ENCODE measurements at places on chromosomes 12 and 14.

- DNase-seq: peak; percentile 50
These were observed 141.9 kb downstream of the ANO6 start for GRCh38 chr12:45357539-45358417.

GRCh38 chr14:35553808-35554207 lies 19.8 kb downstream of the INSM2 start:
- no peak for DNase-seq

DNA sequence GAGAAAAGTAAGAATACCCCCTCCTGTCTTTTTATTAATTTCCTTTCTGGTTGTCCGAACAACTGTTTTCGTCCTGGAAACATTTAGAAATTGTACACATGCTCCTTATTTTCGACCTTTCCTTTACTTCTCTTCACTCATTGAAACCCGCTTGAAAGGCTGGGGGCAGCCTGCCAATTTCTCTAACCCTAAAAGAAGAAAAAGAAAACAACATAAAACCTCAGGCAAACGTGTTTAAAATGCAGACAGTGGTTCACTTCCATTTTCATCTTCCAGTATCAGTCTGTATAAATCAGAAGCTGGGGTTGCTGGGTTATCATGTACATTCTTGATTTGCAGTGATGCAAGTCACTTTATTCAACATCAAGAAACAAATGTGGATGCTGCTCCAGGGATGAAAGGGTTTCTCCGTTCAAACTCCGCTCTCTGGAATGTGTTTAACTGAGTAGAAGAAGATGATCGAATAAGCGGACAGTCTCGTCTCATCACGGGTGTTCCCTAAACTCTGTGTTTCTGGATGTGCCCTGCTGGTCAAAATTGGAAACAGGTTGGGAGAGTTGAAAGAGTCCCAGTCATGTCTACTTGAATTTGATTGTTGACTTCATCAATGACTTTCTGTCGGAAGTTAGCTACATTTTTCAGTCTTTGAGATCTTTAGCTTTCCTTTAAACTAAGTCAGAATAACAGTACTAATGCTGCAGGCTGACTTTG lies 1042.2 kb downstream of the BCL11B start:
- no peak for DNase-seq

DNA sequence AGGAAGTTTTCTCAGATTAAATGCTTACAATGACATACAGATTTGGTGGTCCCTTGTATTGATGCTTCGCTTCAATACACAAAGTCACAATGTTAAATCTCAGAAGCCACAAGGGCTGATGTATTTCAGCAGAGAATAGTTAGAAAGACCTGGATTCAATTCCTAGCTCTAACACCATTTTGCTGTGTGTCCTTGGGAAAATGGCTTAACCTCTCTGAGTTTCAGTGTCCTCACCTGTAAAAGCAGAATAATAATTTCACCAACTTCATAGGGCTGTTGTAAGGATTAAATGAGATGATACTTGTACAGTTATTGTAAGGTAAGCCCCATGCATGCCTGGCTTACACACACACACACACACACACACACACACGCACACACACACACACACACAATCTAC lies 30.3 kb downstream of the P2RX7 start:
- no peak for DNase-seq

GRCh38 chr12:1293901-1294300 lies 300.5 kb downstream of the FBXL14 start:
- no peak for DNase-seq

DNA sequence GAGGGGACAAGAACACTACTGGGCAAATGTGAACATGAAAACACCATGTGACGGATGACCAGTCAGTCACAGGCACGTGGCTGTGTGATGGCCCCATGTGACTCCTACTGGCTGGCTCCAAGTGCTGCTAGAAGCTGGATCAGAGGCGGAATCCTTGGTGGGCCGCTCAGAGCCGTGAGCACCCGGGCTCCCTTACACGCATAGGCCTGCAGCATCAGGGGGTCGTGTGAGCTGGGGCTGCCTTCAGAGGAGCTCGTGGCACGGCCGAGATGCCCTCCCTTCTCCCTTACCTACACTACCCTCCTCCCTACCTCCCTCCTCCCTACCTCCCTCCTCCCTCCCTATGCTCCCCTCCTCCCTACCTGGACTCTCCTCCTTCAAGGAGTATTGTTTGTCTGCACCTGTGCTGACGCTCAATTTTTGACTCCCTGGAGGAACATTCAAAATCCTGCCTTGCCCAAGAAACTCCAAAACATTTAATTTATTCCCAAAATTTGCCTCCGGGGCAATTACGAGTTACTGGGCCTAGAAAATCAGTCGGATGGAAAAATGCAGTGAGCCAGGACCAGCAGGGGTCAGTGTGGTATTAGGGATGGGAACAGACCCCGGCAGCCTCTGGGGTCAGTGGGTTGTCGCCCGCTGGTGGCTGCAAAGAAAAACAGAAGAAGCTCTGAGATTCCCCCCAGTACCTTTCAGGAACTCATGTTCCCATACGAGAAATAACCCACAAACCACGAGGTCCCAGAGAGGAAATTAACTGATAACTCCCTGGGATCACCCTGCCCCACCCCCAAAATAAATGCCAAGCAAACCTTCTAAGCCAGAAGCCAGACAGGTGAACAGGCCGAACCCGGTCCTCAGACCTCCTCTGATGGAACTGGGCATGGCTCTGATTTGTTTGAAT lies 61.3 kb downstream of the C14orf132 start:
- peak; percentile 63 for DNase-seq
